ENCODE measurements at places on chromosomes 3 and 15.
A peak's percentile ranks its signal among the peaks of the same experiment; 100 is the strongest.

DNA sequence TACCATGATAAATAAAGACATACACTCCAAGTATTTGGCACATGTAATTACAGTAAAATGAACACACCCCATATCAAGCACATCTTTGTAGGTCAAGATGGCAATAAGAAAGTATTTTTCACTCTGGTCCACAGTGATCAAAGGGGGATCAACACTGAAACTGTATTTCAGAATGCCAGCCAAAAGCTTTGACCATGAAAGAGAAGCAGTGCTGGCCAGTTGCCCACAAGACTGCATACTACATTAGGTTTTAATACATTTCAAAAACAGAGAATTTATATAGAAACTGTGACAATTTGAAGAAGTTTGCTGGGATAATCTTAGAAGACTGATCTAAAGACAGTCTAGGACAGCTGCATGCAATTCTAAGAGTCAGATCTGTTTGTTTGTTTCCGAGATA is 1035.3 kb downstream of the FHIT start:
- no peak for DNase-seq

DNA sequence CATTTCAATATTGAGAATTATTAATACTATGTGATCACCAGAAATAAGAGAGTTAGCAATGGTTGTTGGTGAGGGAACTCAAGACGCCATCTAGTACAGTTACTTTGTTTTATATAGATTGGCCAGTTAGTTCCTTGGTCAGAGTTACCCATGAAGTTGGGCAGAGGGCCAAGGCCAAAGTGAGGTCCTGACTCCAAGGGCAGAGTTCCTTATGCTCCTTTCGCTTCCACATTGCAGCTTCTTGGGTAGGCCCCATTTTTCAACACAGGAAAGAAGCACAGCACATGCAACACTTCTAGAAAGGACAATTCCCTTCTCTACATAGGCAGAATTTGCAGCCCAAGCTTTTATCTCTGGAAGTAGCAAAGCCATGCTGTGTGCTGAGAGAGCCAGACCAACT is 178.6 kb downstream of the KCNAB1 start:
- no peak for DNase-seq

- DNase-seq: no peak
Measured at GRCh38 chr3:122000936-122001605, 21.0 kb downstream of the ILDR1 start.

- DNase-seq: no peak
Measured at GRCh38 chr15:73482166-73482565, 39.2 kb downstream of the REC114 start.

GRCh38 chr15:25236143-25236860 is 202.5 kb downstream of the UBE3A start:
- no peak for DNase-seq

GRCh38 chr3:177460047-177460446 is 262.8 kb upstream of the TBL1XR1 start:
- no peak for DNase-seq

DNA sequence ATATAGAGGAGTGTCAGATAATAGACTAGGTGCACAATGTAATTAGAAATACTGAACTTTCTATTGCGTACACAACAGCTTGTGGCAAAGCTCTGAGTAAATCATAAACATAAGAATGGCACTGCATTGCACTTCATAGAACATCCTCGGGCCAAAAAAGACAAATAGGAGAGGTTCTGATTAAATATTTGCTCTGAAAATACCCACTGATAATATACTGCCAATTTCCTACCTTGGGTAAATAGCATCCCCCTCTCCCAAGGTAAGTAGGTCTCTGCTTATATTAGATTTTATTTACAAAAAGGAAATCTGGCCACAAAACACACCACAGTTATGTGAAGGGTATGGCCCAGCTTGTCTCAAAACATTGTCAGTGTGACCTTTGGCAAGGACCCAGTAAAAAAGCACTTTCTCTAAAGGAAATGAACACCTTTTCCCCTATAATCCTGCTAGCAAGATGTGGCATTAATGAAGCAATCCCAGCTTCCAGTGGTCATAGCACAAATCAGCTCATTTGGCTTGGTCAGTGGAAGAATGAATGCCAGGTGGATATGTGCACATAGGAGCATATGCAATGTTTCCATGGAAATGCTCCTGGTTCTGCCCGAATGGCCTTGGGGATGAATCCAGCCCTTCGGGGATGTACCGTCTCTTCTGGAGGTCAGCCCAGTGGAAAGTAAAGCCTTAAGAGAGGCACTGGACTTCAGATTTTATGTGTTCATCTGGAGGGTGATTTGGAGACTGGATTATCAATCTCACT is 315.9 kb downstream of the LSAMP start:
- DNase-seq: no peak

- DNase-seq: no peak
Measured at GRCh38 chr3:117700573-117701360, 991.2 kb downstream of the TUSC7 start.

- DNase-seq: peak; percentile 13
Measured at GRCh38 chr15:56286213-56286612, 42.5 kb upstream of the RFX7 start.

DNA sequence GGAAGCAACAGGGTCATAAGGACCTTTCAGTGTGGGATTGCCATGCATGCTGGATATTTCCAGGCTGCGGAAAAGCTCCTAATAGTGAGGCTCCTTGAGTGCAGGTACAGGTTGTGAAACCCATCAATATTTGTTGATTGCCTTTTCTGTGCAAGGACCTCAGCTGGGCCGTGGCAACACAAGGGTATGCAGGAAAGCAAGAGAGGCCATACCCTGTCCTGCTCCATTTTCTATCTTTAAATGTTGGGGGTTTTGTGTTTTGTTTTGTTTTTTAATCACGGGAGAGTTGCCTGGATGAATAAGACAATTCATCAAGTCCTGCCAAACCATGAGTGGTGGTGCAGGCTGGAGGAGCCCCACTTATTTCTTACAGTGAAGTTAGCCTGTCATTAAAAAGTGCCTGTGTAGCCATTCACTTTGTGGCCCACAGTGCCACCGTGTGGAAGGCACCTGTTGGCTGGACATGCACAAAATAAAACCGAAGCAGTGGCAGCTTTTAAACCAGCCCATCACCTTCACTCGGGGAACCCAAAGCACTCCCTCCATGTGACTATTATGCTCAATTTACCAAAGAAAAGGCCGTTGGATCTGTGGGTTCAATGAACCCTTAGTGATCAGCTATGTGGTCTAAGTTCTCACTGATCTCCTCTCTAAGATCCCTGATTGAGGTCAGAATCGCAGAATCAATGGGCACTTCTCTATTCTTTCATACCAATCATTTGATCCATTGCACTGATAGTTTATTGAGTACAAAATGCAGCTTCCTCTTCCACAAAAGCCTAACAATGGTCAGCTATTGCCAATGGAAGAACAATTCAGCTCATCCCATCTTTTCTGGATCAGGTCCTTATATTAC is 42.2 kb downstream of the CLDN18 start:
- DNase-seq: no peak

- no peak for DNase-seq
Measured at GRCh38 chr15:74785194-74786032, 3.5 kb downstream of the CSK start.
